ENCODE measurements at places on chromosomes 16 and 17.
A peak's percentile ranks its signal among the peaks of the same experiment; 100 is the strongest.

DNA sequence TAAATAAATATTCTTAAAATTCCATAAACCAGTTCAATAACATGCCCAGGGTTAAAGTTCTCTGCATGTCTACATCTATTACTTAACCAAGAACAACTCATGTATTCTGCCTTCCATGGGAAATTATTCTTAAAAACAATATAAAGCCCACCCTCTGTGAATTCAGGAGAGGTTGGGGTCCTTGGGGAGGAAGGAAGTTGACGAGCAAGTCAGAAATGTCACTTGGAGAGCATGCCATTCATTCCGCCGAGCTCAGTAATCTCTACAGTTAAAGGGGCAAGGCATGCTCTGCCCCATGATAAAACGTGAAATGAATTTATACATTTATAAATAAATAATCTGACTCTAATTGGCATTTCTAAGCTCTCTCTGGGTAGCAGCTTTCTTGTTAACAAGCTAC is 405.1 kb downstream of the TOX3 start:
- DNase-seq = no peak

- DNase-seq = no peak
Observed at GRCh38 chr17:1076299-1076981, 79.5 kb downstream of the TIMM22 start.

DNA sequence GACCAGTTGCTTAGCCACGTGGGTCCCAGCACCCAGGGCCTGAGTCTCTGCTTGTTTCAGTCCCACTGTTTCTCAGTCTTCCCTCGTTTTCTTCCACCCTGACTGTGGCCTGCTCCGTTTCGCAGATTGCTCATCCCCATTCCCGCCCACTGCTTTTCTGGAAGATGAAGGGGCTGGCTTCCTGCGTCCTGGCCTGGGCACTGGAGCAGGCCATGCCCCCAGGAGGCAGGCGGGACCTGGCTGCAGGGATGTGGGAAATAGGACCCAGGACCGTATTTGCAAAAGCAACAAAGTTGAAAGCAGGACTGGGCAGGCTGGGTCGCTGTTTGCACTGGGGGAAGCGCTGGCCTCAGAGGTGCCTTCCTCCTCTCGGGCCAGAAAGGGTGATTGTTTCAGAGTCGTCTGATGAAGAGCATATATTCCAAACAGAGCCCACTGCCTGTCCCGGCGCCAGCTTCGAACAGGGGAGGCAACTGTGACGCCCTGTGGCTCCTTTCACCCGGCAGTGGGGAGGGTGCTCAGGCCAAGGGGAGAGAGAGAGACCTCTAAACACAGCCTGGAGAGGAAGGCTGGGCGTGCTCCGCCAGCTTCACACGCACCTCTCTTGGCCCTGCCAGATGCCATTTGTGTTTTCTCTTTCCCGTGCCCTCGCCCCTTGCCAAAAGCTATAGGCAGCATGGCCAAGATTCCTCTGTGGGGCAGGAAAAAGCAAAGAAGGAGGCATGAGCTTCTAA is 108.6 kb downstream of the CMIP start:
- DNase-seq = peak; percentile 64

DNA sequence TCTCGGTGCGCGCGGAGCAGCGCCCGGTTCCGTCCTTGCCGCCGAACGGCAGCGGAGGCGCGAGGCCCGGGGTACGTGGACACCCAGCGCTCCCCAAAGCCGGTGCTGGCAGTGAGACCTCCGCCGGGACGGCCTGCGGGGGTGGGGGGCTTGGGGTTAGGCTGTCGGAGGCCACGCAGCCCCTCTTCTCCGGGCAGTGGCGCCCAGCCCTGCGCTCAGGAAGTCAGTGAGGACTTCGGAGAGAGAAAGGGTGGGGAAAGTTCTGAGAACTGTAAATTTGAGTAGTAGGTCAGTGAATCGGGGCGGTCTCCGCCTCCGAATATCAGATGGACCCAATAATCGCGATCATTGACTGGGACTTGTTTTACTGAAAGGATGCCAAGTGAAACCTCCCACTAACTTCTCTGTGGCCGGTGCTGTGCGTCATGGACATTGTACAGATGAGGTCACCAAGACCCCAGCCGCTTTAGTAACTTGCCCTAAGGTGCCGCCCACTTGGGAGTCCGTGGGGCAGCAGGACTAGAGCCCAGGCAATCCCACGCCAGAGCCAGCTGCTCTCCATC is 468 bp downstream of the IL4R start:
- peak; percentile 95 for DNase-seq

DNA sequence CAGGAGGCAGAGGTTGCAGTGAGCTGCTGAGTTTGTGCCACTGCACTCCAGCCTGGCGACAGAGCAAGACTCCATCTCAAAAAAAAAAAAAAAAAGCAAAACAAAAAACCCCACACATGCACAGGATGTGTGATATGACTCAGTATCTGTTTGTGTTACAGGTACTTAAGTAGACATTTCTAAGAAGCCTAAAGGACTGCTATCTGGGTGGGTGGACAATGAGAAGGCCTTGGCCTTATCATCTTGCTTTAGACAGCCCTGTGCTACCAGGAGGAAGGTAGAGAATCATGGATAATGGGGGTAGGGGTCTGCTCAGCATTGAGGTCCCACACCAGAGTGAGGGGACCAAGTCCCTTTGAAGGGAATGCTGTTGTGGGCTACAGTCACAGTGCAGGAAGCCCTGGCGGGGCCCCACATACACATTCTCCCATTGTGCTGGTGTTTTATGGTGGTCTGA is 26.7 kb downstream of the PLD6 start:
- peak; percentile 30 for DNase-seq

DNA sequence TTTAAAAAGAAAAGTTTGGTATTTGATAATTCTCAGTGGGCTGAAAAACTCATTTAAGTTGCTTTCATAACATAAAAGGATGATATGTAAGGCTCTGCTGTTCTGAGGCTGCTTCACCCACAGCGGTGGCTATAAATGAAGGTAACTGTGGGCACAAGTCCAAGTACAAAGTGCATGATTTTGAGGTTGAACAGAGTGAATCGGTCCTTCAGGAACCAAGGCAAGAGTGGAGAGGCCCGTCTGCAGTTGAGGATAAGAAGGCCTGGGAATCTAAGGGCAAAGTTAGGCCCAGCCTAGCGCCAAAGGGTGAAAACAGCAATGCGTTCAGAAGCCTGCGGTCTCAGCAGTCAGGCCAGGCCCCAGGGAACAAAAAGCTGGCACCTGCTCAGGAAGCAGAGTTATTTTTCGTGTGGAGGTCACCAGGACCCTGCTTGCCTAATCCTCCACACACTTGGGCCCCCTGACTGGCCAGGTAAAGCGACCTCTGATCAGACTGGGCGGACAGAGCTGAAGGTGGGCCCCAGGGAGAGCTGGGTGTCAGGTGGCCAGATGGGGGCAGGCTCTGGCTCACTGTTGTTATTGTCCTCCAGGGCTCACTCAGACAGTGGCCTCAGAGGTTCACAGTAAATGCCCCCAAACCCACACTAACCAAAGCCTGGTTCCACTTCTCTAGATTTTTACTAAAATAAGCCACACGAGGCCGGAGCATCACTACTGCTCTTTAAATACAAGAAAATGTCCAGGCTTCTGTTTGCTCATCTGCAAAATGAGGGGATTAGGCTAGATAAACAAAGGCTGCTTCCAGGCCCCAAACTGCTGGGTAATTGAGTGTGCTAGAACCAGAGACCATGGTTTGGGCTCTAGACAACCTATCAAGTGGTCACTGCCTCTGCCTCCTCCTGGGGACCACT is 46.5 kb downstream of the TEX2 start:
- DNase-seq = peak; percentile 40

GRCh38 chr16:4411684-4412083 is 4.7 kb downstream of the CORO7 start:
- DNase-seq = no peak

- DNase-seq = no peak
Observed at GRCh38 chr17:16040710-16041251, 41.2 kb downstream of the TTC19 start.

- DNase-seq = no peak
Observed at GRCh38 chr17:58531122-58531521, 16.7 kb upstream of the MTMR4 start.

DNA sequence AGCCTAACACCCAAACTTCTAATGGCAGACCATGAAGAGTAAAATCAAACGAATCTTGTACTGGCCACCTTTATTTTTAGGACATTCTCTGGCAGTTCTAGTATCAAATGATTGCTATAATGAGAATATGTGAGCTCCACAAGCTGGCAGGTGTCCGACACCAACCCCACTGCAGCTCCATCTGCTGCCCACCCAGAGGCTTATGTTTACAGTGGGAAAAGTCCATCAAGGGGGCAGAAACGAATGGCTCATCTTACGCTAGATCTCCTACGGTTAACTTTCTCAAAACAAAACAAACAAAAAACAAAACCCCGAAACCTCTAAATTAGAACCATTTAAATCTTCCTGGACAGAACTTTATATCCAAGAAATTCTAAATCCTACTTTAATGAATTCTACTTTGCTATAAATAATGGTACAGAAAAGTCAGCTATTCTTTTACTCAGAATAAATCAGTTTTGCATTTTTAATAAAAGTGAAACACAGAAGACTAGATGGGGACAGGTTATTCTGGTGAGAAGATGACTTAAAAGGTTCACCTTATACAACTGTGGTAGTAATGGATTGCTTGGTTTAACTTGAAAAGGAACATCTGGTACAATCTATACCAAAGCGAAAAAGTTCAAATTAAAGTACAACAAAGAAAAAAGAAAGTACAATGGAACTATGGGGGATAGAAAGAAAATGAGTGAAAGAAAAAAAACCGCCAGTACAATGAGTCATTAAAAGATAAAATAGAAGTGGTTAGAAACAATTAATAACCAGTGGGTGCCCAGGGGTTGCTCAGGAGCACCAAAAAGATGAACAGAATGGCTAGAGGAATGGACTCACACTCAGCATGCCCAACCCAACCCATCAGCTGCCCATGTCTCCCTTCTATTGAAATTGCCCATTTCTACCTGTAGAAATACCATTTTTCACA is 40.2 kb downstream of the GRB2 start:
- no peak for DNase-seq

- DNase-seq = no peak
Observed at GRCh38 chr16:4611337-4612021, 3.2 kb downstream of the UBALD1 start.

- no peak for DNase-seq
Observed at GRCh38 chr17:15220785-15221184, 44.3 kb downstream of the PMP22 start.

- peak; percentile 61 for DNase-seq
Observed at GRCh38 chr17:15398736-15399331, 57.4 kb upstream of the TEKT3 start.

DNA sequence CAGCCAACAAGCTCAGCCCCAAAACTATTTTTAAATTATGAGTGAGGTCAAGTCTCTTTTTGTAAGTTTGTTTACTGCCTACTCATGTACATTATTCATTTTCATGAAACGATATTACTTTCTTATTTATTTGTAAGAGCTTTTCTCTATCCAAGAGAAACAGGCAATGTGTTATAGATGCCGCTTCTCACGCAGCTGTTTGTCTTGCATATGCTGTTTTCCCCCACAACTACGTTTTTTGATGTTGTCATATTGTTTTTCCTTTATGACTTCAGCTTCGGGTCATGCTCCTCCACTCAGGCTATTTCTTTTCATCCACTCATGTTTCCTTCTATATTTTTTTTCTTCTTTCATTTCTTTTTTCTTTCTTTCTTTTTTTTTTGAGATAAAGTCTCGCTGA is 20.0 kb downstream of the ITGAE start:
- DNase-seq = no peak

GRCh38 chr17:37742762-37743611 is 1.9 kb downstream of the HNF1B start:
- DNase-seq = no peak

DNA sequence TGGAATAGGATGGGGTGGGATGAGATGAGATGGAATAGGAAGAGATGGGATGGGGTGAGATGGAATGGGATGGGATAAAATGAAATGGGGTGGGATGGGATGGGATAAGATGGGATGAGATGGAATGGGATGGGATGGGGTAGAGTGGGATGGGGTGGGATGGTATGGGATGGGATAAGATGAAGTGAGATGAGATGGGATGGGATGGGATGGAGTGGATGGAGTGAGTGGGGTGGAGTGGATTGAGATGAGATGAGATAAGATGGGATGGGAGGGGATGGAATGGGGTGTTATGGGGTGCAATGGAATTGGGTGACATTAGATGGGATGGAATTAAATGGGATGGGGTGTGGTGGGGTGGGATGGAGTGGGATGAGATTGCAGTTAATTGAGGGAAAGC is 279.2 kb upstream of the CDH5 start:
- DNase-seq = no peak

Data from mammary epithelial cell (primary cell).